ENCODE measurements at places on chromosomes 16 and 17. TPM values are rescaled to one million over a fixed set of nuclear protein-coding genes. Genes with fewer than 3 reads are reported as not detected.
A peak's percentile ranks its signal among the peaks of the same experiment; 100 is the strongest.

DNA sequence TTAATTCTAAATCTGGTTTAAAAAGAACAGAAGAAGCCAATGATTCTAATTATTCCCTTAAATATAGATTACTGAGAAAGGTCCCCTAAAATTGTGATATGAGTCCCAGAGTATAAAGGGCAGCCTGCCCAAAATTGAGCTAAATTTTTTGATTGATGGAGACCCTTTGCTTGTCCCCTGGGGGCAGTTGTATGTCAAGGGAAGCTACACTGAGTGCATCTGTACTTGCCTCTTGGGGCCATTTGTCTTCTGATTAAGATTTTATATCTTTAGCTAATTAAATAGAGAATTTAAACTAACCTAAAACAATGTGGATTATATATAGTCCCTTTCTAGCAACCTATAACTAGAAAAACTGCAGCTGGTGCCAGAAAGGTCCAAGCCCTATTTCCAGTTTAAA is 12.6 kb downstream of the BLMH start:
- no peaks in the 10 kb centered on the region for H3K27me3 ChIP-seq
- H3K4me3 ChIP-seq, result no peak overlapping the region
- DNase-seq, result no peak
- H3K4me1 ChIP-seq, result no peaks in the 10 kb centered on the region
- H3K36me3 ChIP-seq, result peaks cover 18% of the 10 kb centered on the region

DNA sequence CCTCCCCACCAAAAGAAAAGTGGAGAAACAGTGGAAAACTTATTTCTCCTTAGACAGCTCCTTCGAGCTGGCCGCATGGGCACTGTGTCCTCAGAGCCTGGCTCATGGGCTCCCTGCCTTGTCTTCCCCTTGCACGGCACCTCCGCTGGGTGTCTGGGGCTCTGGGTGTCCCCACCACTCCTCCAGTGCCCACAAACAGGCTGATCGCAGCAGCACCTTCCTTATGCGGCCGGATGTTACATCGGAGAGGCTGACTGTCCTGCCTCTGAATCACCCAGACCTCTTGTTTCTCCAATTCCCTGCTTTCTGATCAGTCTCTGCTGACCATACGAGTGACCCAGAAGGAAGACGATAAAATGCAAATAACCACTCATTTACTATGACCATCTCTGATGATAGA is 121.7 kb downstream of the SLC39A11 start:
- H3K36me3 ChIP-seq, result no peaks in the 10 kb centered on the region
- H3K4me3 ChIP-seq, result no peak overlapping the region
- H3K27ac ChIP-seq, result no peak overlapping the region

DNA sequence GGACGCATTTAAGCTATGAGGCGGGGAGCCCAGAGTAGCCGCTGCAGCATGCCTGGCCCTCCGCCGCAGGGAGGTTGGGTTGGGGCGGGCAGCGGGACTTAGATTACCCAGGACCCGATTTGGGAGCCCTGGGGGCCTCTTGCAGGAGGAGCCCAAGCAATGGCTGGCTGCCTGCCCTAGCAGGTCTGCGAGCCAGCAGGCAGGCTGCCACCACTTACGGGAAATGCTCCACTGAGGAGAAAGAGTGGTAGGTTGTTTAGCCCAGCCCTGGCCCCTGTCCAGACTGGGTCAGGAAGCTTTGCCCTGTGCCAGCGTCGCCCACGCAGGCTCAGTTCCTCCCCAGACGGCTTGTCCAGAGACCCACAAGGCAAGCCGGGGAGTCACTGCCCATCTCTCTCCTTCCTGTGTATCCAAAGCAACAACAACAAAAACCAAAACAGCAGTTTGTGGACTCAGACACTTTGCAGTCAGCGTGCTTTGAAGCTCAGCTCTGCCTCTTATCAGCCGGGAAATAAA is 10.3 kb upstream of the TVP23A start:
- H3K27me3 ChIP-seq, result no peaks in the 10 kb centered on the region
- H3K4me3 ChIP-seq, result no peak overlapping the region
- 0 out of 2 replicates have a peak overlapping the region, but pooled peaks have one; percentile 18 for H3K27ac ChIP-seq
- no peak for DNase-seq
- H3K36me3 ChIP-seq, result no peaks in the 10 kb centered on the region

GRCh38 chr17:73265646-73266640 is 4.3 kb upstream of the CPSF4L start:
- DNase-seq, result no peak
- no peak overlapping the region for H3K4me3 ChIP-seq
- no peaks in the 10 kb centered on the region for H3K27me3 ChIP-seq
- no peaks in the 10 kb centered on the region for H3K36me3 ChIP-seq
- H3K4me1 ChIP-seq, result peaks cover 30% of the 10 kb centered on the region

DNA sequence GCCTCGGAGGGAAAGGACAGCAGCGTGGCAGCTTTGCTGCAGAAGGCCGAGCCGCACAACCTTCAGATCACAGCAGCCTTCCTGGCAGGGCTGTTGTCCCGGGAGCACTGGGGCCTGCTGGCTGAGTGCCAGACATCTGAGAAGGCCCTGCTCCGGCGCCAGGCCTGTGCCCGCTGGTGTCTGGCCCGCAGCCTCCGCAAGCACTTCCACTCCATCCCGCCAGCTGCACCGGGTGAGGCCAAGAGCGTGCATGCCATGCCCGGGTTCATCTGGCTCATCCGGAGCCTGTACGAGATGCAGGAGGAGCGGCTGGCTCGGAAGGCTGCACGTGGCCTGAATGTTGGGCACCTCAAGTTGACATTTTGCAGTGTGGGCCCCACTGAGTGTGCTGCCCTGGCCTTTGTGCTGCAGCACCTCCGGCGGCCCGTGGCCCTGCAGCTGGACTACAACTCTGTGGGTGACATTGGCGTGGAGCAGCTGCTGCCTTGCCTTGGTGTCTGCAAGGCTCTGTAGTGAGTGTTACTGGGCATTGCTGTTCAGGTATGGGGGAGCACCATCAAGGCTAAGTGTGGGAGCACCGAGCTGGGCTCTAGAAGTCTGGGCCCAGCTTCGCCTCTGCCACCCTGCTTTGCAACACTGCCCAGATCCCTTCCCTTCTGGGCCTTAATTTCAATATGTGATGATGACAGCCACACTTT is 18.6 kb downstream of the NOD2 start:
- H3K36me3 ChIP-seq, result no peaks in the 10 kb centered on the region
- H3K27ac ChIP-seq, result no peak overlapping the region
- no peak overlapping the region for H3K4me3 ChIP-seq
- no peaks in the 10 kb centered on the region for H3K27me3 ChIP-seq
- DNase-seq, result no peak

GRCh38 chr16:89216315-89217137 is 977 bp upstream of the ZNF778 start:
- H3K4me3 ChIP-seq, result peak overlapping the region; percentile 92
- no peaks in the 10 kb centered on the region for H3K4me1 ChIP-seq

- no peaks in the 10 kb centered on the region for H3K27me3 ChIP-seq
- no peak for DNase-seq
- peak overlapping the region; percentile 57 for H3K27ac ChIP-seq
- H3K4me1 ChIP-seq, result peaks cover 3% of the 10 kb centered on the region
Observed at GRCh38 chr16:67661101-67661761, 471 bp downstream of the PARD6A start.

Gene ZNF423
- total RNA-seq, result 0.49 TPM

Gene ZSCAN10
- total RNA-seq, result 0.21 TPM

Measured in Panc1 (cell line).